ENCODE measurements at places on chromosomes 12 and 14.

GRCh38 chr12:16634786-16635185 is 28.8 kb upstream of the LMO3 start:
- no peak for DNase-seq

- no peak for DNase-seq
Observed at GRCh38 chr14:71532790-71533189, 399.4 kb upstream of the RGS6 start.

- peak; percentile 36 for DNase-seq
Observed at GRCh38 chr12:7935590-7936581, at the start of gene SLC2A3. TSS of gene SLC2A3 (minus strand) at chr12:7936187. CDS start at chr12:7936034, 153 bp downstream.

DNA sequence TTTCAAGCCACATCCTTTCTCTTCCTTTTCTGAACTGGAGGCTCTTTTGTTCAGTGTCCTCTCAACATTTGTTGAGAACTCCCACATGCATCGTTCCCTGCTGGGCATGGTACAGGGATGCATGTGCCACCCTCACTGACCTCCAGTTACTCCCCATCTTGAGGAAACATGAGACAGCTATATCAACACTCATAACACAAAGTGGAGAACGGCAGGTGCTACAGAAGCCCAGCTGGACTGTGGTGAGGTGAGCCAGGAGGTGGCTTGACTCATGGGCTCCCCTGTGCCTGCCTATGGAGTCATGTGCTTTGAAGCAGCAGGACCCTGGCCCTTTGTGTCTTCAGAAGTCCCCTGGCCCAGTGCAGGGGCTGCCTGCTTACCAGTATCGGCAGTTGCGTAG is 9.7 kb downstream of the MYH6 start:
- no peak for DNase-seq

- peak; percentile 3 for DNase-seq
Observed at GRCh38 chr14:67883717-67884116, 64.1 kb downstream of the RAD51B start.

DNA sequence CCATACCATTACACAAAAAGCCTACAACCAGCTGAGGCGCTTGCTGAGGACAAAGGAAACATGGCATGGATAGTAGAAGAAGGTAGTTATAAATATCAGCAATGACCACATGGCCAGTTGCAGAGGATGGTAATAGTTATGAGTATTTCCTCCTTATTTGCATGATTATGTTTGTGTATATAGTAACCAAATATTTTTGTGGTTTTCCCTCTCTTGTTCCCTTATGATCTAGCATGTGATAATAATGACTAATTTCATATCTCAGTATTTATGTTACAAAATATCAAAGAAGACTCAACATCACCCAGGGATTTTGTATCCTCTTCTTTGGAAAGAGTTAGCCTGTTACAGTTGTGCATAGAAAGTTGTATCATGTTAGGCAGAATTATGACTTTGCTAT is 13.5 kb upstream of the CATSPERB start:
- DNase-seq, result no peak
